Activated T-helper 9 cell treated with anti-CD3 and anti-CD28 coated beads, Interleukin-2, amount 50 U/mL, for 16 hours (primary cell): ENCODE measurements at places on chromosomes 3 and 15.

DNA sequence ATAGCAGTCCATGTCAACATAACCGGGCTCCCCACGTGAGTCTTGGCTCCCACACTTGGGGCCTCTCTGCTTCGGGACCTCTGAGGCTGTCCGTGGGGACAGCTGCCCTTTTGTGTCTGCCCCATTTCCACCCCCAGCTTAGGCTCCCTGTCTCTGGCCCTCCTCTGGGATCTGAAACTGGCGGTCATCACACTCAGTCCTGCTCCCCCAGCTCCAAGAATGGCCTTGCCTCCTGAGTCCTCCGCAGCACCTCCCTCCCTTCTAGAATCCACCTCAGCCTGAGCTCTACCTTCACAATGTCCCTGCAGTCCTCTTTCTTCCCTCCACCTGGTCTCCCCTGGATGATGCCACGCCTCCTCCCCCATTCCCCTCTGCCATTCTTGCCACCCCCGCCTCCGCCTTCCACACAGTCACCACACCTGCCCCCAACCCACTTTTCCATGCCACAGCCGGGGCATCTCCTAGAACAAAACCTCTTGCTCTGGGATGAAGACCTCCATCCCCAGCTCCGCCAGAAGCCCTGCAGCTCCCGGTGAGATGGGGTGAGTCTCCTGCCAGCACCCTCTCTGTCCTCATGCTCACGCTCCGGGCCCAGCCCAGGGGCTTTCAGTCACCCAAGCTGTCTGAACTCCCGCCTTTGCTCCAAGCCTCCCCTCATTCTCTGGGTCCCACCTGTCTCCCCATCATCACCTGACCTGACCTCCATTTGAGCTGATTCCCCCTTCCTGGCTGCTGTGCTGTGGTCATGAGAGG lies 7.0 kb upstream of the ZXDC start:
- DNase-seq = no peak

GRCh38 chr3:149151843-149152242 lies 22.4 kb downstream of the HPS3 start:
- DNase-seq = no peak

GRCh38 chr3:177251755-177252154 lies 54.5 kb upstream of the TBL1XR1 start:
- no peak for DNase-seq

GRCh38 chr15:41122849-41123248 lies 6.8 kb upstream of the INO80 start:
- no peak for DNase-seq

GRCh38 chr3:55488398-55489055 lies 1.4 kb upstream of the WNT5A start:
- DNase-seq = no peak

DNA sequence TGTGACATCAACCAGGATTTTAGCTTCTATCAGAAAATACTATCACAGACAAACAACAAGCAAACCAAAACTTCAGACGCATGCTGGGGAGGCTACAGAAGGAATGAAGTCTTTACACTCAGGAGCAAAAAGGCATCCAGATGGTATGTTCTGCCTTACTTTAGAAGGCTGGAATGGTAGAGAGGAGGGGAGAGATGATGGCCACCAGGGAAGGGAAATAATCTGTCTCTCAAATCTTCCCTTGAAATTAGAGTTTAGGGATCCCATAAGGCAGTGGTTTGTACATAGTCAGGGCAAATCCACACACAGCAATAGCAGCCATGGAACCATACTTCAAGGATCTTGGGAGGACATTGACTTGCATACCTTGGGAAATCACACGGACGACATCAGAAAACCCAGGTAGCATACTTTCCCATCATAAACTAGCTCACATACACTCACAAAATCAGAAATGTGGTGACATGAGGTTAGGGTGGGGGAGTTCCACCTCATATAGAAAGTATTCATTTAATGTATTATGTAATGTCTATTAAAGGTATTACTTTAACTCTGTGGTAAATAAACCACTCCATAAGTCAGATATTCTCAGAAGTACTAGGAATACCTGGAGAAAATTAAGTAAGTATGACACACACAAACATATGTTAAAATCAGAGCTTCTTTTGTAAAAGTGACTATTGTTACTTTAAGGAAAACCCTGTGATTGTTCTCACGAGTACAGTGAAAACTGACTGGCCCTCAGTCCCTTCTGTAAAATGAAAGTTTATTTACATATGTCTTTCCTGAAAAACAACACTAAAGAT lies 9.4 kb downstream of the BTLA start:
- DNase-seq = no peak

DNA sequence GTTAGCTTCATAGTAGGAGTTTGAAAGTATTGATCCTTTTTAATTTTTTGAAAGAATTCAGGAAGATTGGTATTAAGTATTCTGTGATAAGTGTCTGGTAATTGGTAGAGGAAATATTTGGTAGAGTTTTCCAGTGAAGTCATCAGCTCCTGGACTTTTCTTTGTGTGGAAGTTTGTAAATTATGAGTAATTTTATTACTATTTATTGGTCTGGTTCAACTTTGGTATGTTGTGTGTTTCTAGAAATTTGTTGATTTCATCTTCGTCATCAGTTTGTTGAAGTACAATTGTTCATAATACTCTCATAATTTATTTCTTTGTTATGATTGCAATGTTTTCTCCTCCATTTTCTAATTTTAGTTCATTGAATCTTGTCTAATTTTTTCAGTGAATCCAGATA lies 832.0 kb downstream of the OTOL1 start:
- DNase-seq = no peak

DNA sequence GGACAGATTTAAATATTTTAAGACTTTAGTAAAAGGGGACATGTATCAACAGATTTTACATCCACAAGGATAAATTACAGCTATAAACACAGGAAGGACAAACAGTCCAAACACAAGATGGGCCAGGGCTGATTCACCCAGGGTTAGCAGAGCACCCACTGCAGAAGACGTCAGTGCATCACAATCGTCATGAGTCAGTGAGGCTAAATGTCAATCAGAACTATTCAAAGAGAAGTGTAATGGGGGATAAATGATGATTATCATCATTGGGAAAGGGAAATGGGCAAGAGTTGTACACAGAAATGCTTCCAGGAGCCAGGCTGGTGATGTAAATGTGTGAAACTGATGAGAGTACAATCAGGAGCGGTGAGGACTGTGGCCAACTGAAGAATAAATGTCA lies 226.8 kb downstream of the PLCL2 start:
- no peak for DNase-seq
